ENCODE measurements at places on chromosomes 3 and 15.

GRCh38 chr3:113498221-113499005, 16.5 kb downstream of the SPICE1 start:
- no peak for DNase-seq

GRCh38 chr3:98215051-98215450, 48.6 kb downstream of the OR5H15 start:
- no peak for DNase-seq

GRCh38 chr15:66505430-66505811, 295 bp downstream of the ZWILCH start:
- no peak for DNase-seq

GRCh38 chr15:41564286-41564959, 5.4 kb downstream of the TYRO3 start:
- no peak for DNase-seq

DNA sequence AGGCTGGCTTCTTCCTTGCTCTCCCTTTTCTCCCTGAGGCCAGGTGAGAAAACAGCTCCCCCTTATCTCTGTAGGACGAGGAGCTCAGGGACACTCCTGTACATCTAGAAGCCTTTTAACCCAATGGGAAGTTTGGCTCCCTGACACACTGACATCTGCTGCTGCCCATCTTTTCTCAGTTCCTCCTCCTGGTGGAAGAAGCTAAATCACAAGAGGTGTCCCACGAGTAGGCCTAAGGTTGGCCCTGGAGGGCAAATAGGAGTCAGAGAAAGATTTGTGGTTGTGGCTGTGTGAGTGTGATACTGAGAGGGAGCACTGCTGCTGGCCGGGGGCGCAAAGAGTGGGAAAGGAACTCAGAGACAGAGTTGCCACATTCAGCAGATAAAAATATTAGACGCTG, 49.5 kb downstream of the ARHGAP31 start:
- peak; percentile 54 for DNase-seq

GRCh38 chr15:94441760-94442159, 210.4 kb downstream of the MCTP2 start:
- no peak for DNase-seq

DNA sequence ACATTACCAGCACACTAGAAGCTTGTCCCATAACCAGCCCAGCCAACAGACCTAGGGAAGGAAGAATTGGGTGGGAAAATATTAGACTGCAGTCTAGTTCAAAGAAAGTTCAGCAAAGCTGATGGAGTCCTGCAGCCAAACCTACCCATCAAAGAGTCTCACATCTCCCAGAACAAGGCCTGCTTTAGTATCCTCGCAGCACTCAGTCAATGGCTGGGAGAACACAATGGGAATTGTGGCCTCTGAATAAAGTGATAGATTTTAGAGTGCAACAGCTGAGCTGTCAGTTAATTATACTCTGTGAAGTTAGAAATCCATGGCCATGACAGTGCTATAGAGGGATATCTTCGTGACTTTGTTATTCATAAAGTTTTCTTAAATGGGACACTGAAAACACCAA, 207.2 kb upstream of the NAALADL2 start:
- DNase-seq: no peak

DNA sequence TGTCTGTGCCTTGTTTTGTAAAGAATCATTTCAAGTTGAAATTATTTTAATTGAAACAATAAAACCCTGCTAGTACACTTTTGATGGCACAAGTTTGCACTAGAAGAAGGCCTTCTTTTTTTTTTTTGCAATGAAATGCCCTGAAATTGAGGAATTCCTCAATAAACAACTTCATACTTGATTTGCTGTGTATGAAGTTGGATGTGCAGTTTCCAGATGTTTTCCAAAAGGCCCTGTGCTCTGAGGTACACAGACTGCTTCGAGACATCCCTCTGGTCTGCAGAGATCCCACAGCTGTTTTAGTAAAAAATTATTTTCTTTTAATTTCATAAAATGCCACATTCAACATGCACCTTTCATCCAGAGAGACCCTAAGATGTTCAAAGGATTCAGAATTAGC, 48.9 kb downstream of the HES1 start:
- no peak for DNase-seq

GRCh38 chr15:80464951-80465625, 60.9 kb downstream of the ARNT2 start:
- no peak for DNase-seq

GRCh38 chr3:13403213-13403819, 16.8 kb downstream of the NUP210 start:
- no peak for DNase-seq

- DNase-seq: no peak
Measured at GRCh38 chr15:51846066-51846462, 16.6 kb downstream of the TMOD3 start.

DNA sequence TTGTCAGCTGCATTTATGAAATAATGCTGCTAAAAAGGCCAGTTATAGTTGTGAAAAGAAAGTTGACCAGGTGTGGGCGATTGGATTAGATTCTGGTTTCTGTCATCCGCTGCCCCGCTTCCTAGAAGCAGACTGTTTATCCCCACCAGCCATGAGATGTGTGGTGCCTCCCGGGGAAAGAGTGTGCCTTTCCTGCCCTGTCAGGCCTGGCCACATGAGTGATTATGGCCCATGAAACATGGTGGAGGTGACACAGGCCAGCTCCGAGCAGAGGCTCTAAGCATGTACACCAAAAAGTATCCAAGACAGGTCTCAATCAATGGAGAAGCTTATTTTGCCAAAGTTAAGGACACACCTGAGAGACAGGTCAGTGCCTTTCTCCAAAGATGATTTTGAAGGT, 85.4 kb upstream of the ABHD2 start:
- no peak for DNase-seq

- DNase-seq: no peak
Measured at GRCh38 chr3:119826711-119827608, 45.1 kb downstream of the NR1I2 start.

DNA sequence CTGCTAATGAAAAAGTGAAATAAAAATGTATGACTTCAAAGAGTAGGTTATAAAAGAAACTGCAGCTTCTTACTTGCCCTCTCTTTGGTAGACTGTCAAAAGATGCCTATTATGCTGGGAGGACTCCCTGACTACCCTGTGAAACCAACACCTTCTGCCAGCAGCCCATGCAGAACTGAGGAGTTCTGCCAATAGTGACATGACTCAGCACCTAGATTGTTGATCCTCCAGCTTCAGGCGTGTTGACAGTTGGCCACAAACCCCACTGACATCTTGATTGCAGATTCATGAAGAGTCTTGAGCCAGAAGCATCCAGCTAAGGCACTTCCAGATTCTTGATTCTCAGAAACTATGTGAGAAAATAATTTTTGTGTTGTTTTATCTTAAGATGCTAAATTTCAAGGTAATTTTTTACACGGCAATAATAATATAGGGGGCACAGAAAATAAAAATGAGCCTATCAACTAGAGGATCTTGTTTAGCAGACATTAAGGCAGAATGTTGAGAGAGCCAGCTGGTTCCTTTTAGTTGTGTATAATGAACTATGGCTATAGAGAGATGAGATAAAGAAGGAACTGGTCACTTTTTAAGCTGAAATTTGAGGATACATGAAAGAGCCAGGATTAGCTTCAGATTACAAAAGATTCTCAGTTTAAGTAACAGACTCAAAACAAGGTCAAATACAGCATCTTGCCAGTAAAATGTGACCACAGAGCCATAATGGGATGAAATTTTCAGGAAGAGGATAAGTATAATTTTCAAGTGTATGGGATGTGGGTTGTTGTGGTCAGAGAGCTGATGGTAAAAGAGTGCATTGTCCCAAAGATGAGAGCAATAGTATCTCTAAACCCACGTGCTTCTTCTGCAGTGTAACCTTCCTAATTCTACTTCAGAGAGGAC, 588.7 kb upstream of the CBLB start:
- peak; percentile 82 for DNase-seq

DNA sequence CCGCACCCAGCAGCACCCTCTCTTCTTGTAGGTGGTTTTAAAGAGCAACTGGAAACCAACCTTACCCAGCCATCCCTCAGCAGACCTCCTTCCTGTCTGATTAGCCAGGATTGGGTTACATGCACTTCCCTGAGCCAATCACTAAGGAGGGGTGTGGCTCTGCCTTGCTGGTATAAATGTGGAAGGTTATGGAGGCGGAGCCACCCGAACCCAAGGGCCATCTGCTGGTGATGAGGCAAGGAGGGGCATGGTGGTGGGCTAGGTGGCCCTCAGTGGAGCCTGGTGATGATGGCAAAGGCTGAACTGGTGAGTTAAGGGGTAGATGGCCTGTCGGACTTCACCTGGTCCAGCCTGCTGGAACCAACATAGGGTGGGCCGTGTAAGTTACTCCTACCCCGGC, 39.8 kb downstream of the CCDC33 start:
- DNase-seq: peak; percentile 38

- no peak for DNase-seq
Measured at GRCh38 chr3:197573048-197573767, 17.4 kb upstream of the BDH1 start.

DNA sequence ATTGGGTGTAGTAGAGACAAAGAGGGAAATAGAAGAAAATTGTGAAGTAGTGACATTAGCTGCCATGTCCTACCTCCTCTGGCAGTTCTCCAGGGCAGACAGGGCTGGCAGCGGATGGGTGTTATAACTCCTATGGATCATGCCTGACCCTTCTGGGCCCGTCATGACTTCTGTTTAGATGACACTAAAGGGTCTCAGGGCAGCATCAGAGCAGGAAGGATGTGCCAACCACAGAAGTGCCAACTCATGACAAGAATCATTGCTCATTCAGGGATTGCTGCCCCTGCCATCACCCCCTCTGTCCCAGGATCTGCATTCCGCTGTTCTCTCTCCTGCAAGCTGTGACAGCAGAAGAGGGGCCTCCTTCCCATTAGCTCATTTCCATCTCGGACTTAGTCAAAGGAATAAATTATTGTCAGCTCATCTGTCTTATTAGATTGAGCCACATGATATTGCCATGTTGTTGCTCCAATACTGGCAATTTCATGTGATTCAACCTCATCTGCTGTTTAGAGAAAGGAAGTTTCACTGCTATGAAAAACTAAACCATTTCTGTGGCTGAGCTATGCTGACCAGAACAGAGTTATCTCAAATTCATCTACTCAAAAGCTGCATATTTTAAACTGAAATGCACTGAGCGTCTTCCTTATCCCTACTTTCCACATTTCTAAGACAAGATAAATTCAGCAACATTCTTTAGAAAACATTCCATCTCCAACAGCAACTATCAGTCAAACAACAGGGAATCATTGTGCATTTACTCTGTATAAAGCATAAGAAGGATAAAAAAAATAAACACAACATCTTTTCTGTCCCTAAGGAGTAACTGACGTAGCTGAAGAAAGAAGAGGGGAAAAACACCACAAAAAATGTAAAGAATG, 271.6 kb downstream of the FHIT start:
- no peak for DNase-seq

DNA sequence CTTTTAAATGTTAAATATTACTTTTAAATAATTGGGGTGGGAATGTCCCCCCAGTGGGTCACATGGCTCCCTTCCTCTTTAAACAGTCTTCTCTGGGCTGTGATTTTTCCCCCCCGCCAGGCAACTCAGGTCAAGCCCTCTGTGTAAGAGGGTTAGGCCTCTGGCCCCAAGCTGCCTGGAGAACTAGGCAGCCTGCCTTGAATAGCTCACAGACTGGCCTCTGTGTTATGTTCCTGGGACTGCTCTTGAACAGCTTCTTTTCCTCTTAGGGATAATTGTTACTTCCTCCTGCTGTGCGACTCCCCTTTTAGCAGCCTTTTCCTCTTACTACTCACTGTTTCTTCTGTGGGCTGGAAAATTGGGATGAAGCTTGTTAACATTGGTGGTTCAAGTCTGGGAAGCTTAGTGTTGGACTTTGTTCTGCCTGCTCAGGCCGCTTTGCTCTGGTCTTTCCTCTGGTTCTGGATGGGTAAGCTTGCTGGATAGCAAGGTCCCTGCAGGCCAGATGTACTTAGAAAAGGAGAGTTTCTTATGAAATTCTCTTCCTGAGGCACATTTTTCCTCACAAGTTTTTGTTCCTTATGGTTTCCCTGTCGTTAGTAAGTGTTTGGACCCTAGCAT, 2.2 kb downstream of the TEX264 start:
- no peak for DNase-seq

- DNase-seq: no peak
Measured at GRCh38 chr3:54067055-54067698, 55.2 kb upstream of the CACNA2D3 start.
